Left ventricle myocardium superior (tissue), 1 donor: ENCODE measurements at places on chromosomes 6 and 20.
A peak's percentile ranks its signal among the peaks of the same experiment; 100 is the strongest.

DNA sequence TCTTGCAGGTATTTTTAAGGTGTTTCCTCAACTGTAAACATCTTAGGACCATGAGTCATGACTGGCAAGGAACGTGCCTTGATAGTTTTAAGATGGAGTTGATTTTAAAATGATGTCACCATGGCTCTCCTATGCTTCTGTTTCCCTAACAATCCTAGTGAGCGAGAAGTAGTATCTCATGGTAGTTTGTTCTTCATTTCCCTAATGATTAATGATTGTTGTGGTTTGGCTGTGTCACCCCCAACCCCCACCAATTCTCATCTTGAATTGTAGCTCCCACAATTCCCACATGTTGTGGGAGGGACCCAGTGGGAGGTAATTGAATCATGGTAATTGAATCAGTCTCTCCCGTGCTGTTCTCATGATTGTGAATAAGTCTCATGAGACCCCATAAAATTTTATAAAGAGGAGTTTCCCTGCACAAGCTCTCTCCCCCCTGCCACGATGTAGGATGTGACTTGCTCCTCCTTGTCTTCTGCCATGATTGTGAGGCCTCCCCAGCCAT is 16.8 kb upstream of the BNIP5 start:
- DNase-seq = no peak

GRCh38 chr6:165895421-165896165 is 232.6 kb upstream of the PDE10A start:
- no peak for DNase-seq

DNA sequence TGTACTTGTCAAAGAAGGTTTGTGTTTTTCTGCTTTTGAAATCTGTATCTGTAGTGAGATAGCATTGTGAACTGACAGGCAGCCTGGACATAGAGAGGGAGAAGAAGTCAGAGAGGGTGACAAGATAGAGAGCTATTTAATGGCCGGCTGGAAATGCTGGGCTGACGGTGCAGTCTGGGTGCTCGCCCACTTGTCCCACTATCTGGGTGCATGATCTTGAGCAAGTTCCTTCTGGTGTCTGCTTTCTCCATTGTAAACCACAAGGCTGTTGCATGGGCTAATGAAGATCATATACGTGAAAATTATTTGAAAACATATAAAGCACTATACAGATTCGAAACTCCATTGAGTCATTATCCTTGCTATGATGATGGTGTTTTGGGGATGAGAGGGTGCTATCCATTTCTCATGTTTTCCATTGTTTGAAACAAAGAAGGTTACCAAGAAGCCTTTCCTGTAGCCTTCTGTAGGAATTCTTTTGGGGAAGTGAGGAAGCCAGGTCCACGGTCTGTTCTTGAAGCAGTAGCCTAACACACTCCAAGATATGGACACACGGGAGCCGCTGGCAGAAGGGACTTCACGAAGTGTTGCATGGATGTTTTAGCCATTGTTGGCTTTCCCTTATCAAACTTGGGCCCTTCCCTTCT is 18.4 kb downstream of the CD83 start:
- no peak for DNase-seq

GRCh38 chr6:53020005-53020744 is 25.1 kb upstream of the GSTA4 start:
- no peak for DNase-seq

GRCh38 chr6:157823528-157824370 is 703 bp downstream of the SNX9 start:
- peak; percentile 57 for DNase-seq
